ENCODE measurements at places on chromosomes 11 and 22.

DNA sequence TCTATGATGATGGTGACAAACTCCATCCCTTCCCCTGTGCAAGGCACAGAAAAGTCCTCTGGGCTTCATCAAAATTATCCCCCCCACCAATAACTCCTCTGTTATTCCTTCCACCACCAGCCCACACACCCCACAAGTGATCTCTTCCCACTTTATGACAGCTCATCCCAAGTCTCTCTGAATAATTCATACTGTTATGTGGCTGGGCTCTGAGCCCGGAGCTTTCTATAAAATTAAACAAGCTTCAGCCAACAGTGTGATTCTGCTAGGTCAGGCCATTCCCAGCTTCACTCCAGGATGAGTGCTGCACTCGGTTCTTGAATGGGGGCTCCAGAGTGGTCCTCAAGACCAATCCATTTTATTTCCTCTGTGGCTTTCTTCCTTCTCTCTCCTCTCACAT lies 83.0 kb downstream of the INSC start:
- DNase-seq = no peak

DNA sequence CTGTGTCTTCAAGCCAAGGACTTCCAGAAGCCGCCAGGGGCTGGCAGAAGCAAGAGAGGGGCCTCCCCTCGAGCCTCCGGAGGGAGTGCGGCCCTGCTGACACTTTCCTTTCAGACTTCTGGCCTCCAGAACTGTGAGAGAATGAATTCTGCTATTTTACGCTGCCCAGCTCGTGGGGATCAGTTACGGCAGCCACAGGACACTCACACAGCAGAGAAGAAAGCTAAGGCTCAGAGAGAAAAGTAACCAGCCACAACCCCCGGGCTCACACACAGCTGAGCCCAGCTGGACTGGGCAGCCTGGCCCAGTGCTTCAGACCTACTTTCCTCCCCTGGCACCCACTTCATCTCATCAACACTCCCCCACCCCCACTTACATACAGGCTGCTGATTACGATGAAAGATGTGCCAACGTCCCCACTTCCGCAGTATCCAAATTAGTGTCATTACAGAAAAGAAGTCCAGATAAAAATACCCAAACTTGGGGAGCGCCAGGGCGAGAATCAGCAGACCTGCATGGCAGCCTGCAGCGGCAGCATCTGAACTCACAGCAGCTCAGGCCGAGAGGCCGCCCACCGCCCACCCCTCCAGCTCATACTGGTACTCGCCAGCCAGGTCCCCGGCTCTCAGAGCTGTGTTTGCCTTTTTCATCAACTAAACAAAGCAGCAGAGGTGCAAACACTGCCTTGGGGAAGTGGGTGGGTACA lies 15.3 kb downstream of the PHF21B start:
- DNase-seq = no peak

GRCh38 chr11:32809313-32809712 lies 14.9 kb upstream of the CCDC73 start:
- DNase-seq = peak; percentile 48

GRCh38 chr22:19705181-19705934 lies 8.9 kb upstream of the SEPTIN5 start:
- DNase-seq = no peak

DNA sequence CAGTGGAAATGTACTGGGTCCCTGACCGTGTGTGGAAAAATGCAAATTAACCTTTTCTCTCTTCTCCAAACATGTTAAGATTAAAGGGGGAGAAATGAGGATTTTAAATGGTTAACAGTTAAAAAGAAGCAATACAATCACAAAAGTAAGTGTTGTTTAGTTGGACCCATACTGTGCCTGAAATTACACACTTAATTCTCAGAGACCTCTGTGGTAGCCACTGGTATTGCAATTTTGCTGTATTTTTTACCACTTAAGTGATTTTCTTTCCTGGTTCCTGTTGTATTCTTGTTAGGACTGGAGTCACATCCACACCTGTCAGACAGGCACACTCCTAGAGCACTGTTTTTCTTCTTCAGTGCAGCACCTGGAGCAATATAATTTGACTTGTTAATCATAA lies 179.6 kb upstream of the PDGFD start:
- DNase-seq = no peak

- DNase-seq = no peak
Observed at GRCh38 chr11:77183431-77183984, 55.5 kb downstream of the MYO7A start.

GRCh38 chr11:131392528-131393255 lies 22.3 kb downstream of the NTM start:
- no peak for DNase-seq

DNA sequence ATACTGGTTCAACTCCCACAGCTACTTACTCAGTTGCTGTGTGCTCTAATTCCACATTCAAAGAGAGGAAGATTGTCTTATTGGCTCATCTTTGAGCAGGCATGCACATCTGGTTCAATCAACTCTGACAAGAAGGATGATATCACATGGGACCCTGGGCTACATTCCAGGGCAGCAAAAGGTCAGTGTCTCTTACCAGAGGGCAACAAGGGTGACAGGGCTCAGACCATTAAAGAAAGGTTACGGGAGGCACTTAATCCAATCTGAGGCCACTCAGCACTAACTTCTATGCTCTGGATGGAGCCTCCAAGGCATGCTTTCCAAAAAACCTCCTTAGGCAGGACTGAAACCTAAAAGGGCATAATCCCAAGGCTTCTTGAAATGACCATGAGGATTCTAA lies 549.4 kb upstream of the API5 start:
- no peak for DNase-seq

DNA sequence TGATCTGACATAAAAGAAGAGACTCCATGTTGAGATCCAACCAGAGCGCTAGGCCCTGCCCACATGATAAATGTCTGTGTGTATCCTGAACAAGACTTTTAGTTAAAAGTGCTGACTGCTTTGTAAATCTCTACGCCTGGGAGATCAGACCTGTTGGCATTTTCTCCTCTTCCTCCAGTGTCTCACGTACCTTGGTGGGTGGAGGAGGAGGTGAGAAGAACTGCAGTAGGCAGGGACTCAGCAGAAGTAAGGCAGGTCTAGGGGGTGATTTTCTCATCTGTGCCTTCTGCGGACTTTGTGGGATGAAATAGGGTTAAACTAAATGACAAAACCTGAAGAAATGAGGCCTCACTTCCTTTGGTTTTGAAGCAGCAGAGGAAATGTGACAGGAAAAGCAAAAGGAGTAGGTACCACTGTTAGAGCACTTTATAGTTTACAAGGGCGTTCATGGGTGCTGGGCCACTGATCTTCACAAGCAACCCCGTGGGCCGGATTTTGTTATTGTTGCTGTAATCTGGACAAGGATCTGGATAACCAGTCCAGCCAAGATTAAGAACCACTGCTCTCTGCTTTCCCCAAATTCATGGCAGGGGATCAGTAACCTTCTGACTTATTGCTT lies 36.7 kb upstream of the PLET1 start:
- no peak for DNase-seq

DNA sequence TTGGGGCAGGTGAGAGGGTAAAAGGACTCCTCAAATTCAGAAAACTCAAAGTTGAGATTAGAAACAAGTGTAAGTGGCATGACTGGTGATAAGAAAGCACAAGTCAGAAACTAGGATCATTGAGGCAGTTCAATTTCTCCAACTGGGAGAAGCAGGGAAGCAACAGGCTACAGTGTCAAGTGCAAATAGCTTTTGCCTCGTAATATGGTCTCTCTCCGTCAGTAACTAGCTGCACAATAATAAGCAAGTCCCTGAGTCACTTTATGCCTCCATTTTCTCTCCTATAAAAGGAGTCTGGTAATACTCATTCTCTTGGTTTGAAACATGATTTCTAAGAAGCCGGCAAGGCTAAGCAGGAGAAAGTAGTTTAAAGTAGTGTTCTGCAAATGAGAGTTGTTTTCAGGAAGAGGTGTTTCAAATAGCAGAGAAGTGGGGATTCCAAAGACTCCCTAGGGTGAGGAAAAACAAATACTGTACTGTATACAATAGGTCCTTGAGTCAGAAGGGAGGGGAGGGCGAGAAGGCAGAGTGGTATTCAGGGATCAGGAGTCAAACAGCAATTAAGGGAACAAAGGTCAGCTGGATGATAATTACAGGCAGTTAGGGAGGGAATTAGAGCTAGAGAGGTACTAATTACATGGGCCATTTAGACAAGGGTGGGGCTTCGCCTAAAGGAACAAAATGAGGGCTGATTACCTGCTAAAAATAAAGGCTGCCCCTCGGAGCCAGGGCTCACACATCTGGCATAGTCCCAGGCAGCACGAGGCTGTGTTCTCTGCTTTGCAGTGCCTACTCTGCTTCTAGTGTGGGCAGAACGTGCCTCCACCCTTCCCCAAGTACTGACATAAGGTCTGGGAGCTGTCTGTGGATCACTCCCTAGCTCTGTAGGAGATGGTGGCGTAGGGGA lies 96.0 kb upstream of the BDNF start:
- DNase-seq = no peak

GRCh38 chr22:17880020-17880419 lies 105.8 kb upstream of the BID start:
- DNase-seq = no peak

DNA sequence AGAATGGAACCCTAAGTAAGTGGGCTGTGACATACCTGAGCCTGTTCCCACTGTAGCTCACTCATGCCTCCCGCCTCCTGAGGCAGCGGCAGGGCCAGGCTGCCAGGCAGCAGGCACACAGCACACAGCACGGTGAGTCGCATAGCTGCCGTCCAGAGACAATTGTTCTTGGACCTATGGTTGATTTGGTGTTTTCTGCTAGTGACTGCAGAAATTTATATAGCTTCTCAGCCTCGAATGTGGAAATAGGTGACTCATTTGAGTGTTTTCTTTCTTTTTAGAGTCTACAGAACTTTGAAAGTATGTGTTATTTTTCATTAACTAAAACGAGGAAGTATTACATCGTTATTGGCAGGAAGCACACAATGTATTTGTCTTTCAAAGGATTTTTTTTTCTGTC lies at the start of gene MMP7:
TSS of gene MMP7 (minus strand) at position 190 of the 400 bp plus-strand sequence. CDS start at position 143, 47 bp downstream.
- DNase-seq = no peak

GRCh38 chr11:65321828-65322485 lies 7.3 kb downstream of the CDC42EP2 start:
- DNase-seq = no peak

GRCh38 chr11:15730263-15730994 lies 615.7 kb downstream of the INSC start:
- no peak for DNase-seq

GRCh38 chr11:69983897-69984438 lies 94.1 kb upstream of the ANO1 start:
- DNase-seq = no peak

DNA sequence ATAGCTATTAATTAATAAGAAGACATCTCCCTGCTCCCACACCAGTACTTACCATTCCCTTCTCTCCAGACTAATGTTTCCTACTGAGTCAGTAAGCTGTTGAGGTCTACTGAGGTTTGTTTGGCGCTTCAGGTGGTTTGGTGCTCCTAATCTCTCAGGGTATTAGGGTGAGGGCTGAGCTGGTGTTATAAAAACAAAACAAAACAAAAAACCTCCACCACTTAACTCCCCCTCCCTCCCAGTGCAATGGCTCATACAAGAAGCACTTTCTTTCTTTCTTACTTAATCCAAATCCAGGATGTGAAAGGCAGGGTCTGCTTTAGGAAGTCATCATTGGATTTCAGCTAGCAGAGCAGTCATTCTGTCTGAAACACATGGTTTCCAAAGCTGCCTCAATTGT lies 15.3 kb downstream of the CSTPP1 start:
- no peak for DNase-seq

DNA sequence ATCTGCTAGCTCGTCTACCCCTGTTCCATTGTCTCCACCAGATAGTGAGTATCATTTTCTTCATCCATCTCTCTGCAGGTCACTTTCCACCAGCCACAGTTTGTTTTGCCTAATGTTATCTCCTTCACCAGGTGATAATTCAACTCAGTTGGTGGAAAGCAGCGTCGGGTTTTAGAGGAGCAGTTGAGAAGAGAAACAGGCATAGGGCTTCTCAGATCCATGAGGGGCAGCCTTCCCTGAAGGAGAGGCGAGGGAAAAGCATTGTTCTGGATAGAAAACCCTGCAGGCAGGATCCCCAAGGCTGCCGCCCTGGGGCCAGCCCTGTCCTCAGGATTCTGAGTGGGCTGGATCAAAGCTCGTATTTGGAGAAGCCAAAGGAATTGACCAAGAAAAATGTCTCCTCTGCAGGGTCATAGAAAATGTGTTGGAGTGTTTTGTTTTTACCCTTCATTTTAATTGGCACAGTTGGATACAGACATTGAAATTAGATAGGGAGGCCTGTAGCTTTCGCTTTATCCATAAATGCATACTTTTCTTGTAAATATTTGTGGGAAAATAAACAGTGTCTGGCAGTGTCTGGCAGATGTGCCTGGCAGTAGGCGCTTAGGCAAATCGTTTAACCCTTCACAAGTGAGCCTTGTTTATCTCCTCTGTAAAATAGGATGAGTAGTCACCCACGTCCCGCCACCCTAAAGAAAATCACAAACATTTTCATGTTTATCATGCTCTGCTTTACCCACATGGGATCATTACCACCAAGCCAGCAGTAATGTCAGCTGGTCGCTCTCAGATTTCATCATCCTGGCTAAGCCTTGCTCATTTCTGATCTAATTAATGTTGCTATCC lies 73.4 kb upstream of the TTC12 start:
- no peak for DNase-seq

DNA sequence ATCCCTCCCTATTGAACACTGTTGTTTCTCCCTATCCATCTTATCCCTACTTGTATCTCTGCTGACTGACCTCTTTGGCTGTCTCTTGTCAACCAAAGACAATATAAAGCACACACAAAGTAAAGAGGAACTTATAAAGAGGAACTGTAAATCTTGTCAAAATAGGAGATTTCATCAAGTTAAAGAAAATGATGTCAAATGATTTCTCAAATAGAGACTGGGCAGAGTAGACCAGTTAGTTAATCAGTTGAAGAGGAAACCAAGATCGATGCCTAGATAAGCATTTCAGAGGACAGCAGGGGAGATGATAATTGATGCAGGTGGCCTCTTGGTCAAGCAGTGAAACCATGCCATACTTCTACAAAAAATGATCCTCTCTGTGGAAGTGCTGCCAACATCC lies 22.7 kb downstream of the KCNQ1OT1 start:
- no peak for DNase-seq

- DNase-seq = no peak
Observed at GRCh38 chr22:33873186-33873585, 47.1 kb downstream of the LARGE1 start.

- DNase-seq = no peak
Observed at GRCh38 chr11:1943977-1944376, 3.2 kb upstream of the MRPL23 start.

GRCh38 chr22:40258017-40258416 lies 80.3 kb downstream of the TNRC6B start:
- no peak for DNase-seq

GRCh38 chr11:70105369-70105754 lies 27.2 kb downstream of the ANO1 start:
- DNase-seq = no peak

DNA sequence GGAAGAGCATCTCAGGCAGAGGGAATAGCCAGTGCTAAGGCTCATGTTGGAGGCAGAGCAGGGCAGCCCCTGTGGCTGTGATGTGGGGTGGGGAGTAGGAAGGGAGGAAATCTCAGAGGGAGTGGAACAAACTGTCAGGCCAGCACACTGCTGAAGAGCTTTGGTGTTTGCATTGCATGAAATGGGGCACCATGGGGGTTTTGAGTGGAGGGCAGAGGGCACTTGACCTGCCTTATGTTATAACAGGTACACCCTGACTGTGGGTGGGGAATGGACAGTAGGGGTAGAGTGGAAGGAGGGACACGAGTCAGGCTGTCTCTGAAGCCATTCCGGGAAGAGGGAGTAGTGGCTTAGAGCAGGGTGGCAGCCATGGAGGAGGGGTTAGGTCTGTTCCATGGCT lies 24.0 kb downstream of the PRDM11 start:
- no peak for DNase-seq

- no peak for DNase-seq
Observed at GRCh38 chr22:46416891-46417580, 81.5 kb downstream of the TRMU start.

Measured in CD4-positive, alpha-beta T cell treated with Interleukin-4 for 1 hour (primary cell).